NCI-H446 treated with DMSO at 0.1 percent for 48 hours (cell line): ENCODE measurements at places on chromosomes 4 and X.
A peak's percentile ranks its signal among the peaks of the same experiment; 100 is the strongest.

- no peak for DNase-seq
Measured at GRCh38 chr4:172104539-172104938, 291.3 kb downstream of the GALNTL6 start.

- no peak for DNase-seq
Measured at GRCh38 chr4:35228313-35228712, 1016.0 kb downstream of the ARAP2 start.

DNA sequence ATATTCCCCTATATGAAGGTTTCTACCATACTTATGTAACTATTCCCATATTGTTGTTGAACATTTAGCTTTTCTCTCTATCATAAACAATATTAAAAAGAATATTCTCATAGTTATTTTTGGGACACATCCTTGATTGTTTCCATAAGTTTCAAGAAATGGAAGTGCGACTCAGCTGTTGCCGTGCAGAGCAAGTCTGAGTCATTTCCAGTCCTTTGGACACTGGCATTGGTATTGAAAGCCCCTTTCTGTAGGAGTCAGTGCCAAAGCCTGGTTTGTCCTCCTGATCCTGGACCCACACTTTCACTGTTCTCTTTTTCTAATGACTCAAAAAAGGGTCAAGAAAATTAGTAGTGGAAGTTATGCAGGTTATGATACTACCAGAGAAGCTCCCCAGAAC lies 108.3 kb upstream of the DIAPH2 start:
- DNase-seq, result no peak

GRCh38 chrX:1496076-1496475 lies 40.9 kb downstream of the P2RY8 start:
- no peak for DNase-seq

DNA sequence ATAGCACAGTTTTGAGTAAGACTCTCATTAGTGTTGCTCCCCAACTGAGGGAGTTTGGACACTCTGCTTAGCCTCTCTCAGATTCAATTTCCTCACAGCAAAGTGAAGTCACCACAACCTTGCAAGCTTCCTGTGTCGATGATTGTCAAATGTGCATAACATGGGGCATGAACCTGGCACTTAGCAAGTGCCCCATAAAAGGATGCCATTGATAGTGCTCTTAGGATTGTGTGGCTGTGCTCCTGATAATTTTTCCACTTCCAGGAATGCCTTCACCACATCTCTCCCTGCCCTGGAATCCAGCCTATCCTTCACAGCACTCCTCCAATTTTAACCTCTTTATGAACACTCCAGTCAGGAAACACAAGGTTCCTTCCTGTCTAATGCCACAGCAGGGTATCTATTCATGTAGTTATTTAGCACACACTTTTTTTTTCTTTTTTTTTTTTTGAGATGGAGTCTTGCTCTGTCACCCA lies 309.4 kb downstream of the PPP3CA start:
- DNase-seq, result no peak

DNA sequence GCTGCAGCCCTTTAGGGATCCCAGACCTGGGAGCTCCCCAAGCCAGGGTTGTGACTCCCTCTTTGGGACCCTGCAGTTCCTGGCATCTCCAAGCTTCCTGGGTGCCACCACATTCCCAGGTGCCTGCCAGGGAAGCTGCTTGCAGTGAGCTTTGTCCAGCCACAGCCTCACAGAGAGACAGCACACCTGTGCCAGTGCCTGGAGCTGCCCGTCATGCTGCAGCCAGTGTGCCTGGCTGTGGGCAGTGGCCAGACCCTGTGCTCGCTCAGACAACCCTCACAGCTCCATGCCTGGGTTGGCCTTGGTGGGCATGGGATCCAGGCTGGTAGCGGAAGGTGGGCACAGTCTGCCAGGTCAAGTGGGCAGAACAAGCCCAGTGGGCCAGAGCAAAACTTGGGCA lies 36.0 kb downstream of the TMPRSS11A start:
- no peak for DNase-seq

DNA sequence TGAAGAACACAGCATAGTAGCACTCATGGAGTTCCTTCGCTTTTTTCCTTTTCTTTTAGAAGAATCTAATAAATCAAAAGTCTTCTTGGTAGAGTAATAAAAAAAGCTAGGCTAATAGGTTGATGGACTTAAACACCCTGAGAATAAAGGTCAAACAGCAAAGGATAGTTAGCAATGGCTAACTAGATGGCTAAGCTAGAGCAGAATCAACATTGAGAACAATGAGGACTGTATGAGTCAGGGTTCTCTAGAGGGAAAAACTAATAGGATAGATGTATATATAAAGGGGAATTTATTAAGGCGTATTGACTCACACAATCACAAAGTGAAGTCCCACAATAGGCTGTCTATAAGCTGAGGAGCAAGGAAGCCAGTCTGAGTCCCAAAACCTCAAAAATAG lies 550.9 kb downstream of the GLUD2 start:
- DNase-seq, result no peak

- DNase-seq, result no peak
Measured at GRCh38 chr4:127844601-127845116, 36.0 kb upstream of the PLK4 start.

- no peak for DNase-seq
Measured at GRCh38 chr4:121428721-121429120, 47.9 kb upstream of the QRFPR start.

- no peak for DNase-seq
Measured at GRCh38 chr4:77284036-77284435, 127.0 kb downstream of the CCNG2 start.

DNA sequence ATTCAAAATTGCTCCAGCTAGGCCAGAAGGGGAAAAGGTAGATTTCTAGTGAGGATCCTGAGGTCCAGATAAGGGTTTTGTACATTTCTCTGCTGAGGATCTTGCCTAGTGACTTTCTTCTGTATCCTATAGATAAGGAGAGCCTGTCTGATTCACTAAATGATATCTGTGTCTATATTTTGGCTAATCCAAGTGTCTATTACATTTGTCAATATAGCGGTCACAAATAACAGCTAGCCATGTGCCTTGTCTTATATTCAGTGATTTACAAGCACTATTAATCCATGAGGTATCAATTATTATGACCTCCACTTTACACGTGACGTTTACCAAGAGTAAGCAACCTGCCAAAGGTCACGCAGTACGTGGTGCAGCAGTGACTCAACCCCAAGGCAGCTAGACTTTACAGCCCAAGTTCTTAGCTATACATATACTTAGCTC lies 41.6 kb downstream of the TMEM165 start:
- DNase-seq, result no peak

DNA sequence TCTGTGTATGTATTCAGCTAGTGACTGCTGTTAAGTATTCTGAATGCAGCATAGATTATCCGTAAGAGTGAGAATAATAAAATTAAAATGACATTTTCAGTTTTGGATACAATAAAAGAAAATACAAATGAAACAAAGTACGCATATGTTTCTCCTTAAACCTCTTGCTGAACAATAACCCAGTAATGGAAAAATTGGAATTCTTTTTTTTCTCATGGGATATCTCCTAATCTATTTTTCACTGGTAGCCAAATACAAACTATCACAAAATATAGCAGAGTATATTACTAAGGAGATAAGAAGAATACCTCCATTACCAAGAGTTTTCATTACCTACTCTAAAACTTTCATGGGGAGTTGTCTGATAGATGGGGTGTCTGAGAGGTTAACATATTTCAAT lies 6.0 kb downstream of the RAB28 start:
- DNase-seq, result no peak

GRCh38 chrX:2767631-2768455 lies 16.0 kb downstream of the XG start:
- DNase-seq, result no peak

GRCh38 chrX:7637066-7637465 lies 205.9 kb upstream of the VCX start:
- no peak for DNase-seq

DNA sequence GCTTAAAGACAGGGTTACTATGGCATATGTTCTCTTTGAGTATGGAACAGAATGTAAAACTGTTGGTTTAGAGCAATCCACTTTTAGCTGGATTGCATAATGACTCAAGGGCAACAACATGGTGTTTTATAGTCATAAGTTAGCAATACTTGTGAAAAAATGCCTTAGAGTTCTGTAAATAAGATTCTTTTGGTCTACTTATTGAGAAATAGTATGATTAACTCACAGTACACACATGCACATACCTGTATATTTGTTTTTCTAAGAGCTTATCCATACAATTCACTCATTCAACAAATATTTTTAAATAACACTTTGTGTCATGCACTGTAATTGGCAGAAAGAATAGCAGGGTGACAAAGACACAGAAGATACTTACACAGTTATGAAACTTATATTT lies 1415.5 kb downstream of the PCDH7 start:
- DNase-seq, result no peak

DNA sequence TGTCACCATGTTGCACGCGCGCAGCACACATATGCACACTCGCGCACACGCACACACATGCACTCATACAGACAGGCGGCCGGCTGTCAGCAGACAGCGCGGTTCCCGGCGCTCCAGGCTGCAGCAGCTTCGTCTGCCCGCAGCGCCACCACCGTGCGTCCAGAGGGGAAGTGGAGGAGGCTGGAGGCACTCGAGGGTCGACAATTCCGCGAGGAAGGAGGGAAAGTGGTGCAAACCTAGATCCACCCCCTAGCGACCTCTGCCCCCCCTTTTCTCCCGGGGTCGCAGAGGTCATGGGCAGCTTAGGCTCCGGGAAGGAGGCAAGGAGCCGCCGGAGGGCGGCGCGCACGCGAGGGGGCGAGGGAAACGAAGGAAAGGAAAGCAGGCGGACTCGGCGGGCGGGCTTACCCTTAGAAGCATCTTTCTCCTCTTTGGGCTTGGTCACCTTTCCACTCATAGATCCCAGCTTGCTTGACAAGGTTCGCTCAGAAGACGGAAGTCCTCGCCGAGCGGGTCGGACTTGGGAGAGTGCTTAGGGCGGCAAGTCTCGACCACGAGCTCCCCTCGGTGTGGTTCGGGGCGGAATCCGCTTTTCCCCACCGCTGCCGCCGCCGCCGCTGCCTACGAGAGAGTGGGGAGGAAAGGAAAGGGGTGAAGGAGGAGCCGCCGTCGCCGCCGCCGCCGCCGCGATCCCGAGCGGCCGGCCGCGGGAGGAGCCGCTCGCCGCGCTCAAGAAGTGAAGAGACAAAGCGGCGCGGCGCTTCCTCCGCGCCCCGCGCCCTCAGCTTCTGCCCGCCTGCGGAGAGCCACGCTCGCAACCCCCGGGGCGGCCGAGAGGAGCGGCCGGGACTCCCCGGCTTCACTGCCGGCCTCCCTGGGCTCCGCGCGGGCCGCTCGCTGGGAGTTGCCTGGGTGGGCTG lies 326.6 kb upstream of the F9 start:
- no peak for DNase-seq

- DNase-seq, result no peak
Measured at GRCh38 chr4:140027101-140027500, 126.9 kb downstream of the MAML3 start.

DNA sequence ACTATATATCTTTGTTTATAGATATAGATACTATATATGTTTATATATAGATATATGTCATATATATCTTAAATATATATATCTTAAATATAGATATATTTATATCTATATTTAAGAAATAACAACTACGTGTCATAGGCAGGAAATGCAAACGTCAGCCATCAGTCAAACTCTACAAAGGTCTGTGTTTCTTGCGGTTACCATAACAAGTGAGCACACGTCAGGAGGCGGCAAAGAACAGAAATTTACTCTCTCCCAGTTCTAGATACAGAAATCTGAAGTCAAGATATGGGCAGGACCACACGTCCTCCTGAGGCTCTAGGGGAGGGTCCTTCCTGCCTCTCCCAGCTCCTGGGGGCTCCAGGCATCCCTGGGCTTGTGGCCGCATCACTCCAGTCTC lies 6.5 kb downstream of the PLCXD1 start:
- no peak for DNase-seq

DNA sequence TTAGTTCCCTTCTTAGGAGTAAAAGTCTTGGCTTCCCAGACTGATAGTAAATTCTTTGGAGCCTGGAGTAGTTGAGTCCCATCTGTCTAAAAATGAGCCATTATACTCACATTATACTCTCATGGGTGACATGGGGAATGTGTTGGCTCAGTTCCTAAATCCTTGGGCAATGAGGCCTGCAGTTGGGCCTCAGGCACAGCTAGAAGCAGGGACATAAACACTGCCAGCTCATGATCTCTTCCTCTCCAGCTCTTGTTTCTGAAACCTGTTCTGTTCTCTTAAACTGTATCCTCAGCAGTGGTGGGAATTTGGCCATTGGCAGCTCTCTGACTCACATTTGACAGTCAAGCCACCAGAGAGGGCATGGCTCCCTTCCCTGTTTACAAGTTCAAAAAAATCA lies 212.5 kb downstream of the SPATA18 start:
- peak; percentile 93 for DNase-seq

GRCh38 chrX:73977542-73978169 lies 326.3 kb upstream of the ZCCHC13 start:
- DNase-seq, result no peak

DNA sequence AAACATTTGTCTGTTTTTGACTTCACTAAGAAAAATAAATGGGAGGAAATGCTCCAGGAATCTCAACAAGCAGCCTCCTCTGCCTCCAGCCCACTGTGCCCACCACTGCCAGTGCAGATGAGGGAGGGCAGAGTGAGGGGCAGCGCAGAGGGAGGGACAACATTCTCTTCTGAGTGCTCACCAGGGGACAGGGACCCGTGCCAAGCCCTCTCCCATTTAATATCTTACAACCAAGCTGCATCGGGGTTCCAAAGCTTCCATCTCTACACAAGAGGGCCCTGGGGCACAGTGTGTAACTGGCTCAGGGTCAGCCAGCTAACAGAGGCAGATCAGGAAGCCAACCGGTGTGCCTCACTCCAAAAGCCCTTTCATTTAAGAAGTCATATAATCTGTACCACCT lies 120.4 kb downstream of the NSUN7 start:
- DNase-seq, result no peak

DNA sequence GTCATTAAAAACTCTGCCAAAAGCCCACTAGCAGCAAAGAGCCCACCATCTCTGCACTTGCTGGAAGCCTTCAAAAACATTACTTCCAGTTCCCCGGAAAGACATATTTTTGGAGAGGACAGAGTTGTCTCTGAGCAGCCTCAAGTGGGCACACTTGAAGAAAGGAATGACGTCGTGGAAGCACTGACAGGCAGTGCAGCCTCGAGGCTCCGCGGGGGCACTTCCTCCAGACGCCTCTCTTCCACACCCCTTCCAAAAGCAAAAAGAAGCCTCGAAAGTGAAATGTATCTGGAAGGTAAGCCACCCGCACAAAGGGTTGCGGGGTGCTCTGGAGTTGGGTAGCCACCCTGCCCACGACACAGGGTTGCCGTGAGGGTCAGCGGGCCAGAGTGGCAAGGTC lies 25.9 kb downstream of the OFD1 start:
- DNase-seq, result no peak
